ENCODE measurements at places on chromosomes 13 and 19.

GRCh38 chr19:57103573-57104277, 16.1 kb upstream of the USP29 start:
- peak; percentile 51 for DNase-seq

GRCh38 chr19:45059258-45059965, 16.9 kb downstream of the ZNF296 start:
- peak; percentile 85 for DNase-seq

- DNase-seq, result peak; percentile 92
Observed at GRCh38 chr19:46704379-46705076, 12.4 kb downstream of the PRKD2 start.

DNA sequence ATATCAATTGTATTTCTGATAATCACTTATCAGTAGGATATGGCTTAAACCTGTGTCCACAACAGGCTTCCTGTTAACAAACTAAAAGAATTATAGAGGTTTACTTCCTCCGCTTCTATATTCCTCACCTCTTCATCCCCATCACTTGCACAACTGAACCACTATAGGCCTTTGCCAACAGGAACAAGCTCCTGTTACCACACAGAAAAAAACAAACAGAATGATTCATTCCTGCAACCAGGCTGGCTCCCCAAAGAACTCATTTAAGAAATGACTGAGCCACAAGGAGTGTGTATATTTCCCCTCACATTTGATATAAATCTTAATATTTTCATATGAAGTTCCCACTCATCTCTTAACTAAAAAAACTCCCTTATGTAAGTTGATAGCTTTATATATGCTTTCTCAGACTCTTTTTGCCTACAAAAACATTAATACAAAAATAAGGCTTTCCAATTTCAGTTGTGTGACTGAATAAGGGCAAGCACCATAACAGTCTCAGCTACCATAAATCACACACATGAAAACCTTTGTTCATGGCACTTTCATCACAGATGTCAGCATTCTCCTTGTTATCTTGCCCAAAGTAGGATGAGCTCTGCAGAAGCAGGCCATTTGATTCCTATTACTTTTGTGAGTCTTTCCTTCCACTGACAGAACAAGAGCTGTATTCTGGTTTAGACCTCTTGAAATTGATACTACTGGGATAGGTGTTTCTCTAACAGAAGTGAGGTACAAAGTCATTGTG, 366.8 kb downstream of the SLITRK1 start:
- DNase-seq, result no peak

GRCh38 chr19:50639121-50640112, at the start of gene SYT3:
Gene SYT3, minus strand, starts transcription at chr19:50639881. Its CDS starts 2,470 bp downstream, at chr19:50637411.
- peak; percentile 9 for DNase-seq

DNA sequence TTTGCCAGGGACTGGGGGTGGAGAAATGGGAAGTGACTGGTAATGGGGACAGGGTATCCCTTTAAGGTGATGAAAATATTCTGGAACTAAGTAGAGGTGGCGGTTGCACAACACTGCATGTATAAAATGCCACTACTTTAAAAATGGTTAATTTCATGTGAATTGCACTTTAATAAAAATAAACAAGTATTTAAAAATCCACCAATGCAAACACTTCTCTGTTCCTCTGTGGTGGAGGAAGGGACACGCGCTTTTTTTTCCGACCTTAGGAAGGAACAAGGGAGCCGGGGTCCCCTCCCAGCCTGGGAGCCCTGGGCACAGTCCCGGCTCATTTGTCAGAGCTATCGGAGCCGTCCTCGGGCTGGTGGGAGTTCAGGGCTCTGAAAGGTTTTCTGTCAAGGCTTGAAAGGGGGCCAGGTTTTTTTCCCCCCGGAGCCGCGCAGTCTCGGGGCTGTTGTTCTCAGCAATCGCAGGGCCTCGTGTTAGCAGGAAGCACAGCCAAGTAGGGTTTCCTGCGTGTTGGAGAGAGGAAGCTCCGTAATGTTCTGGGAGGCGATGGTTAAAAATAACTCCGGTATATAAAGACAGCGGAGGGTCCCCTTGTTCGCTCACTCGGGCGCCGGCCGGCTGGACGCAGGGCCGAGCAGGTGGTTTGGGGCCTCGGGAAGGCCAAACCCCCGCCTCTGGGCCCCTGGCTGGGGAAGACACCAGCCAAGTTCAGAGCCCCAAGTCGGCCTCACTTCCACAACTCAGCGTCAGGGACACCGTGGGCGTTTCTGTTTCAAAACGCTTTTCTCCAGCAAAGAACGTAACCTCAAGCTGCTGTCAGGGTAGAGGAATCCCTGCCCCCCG, 41.2 kb upstream of the KLF2 start:
- peak; percentile 73 for DNase-seq

GRCh38 chr19:53007606-53008005, 6.1 kb upstream of the ERVV-1 start:
- DNase-seq, result no peak

GRCh38 chr13:103140001-103140671, 73.9 kb upstream of the SLC10A2 start:
- no peak for DNase-seq
